ENCODE measurements at places on chromosomes 11 and 22. TPM values are rescaled to one million over a fixed set of nuclear protein-coding genes. Genes with fewer than 3 reads are reported as not detected.

DNA sequence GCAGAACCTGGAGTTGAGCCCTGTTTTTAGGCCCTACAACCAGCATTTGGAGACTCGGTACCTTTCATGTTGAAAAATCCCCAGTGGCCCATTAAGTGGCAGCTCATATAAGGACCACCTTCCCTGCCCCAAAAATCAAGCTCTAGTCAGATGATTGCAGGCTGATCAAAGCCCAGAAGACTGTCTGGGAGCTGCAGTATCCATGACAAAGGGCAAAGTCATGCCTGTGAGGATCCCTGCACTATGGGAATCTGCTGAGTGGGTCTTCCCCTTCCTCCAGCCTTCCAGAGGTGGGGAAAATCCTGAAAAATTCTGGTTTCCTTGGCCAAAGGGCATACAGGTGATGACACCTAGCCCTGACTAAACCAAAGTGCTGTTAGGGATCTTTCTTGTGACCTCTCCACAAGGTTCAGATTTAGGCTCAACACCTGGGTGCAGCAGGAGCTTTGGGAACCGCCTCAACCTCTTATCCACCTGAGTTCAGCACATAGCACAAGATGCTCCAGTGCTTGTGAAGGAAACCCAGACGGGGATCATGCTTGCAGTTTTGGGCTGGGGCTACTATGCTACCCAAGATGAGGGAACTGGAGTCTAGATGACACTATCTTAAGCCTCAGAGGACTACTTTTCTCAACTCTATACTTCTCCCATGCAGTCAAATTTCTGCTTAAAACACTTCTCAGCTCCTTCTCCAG is 1.2 kb upstream of the TRIM3 start:
- no peak overlapping the region for H3K27ac ChIP-seq
- no peak overlapping the region for H3K4me3 ChIP-seq
- H3K36me3 ChIP-seq = peaks cover 25% of the 10 kb centered on the region

DNA sequence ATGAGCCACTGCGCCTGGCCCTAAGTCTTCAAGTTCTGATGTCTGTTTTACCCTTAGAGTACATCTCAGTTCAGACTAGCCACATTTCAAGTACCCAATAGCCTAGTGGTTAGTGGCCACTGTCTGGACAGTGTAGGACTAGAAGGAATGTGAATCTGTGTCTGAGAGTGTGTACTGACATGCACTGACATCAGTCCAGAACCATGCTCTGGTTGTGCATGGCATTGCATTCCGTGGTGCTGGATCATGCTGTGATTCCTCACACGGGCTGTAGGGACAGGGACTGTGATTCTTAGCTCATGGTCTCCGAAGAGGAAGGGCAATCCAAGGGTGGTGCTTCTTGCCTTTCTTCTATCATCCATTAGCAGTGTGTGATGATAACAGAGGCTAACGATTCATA is 41.1 kb downstream of the AMOTL1 start:
- DNase-seq = no peak
- peaks cover 9% of the 10 kb centered on the region for H3K36me3 ChIP-seq
- no peaks in the 10 kb centered on the region for H3K27me3 ChIP-seq
- no peak overlapping the region for H3K27ac ChIP-seq

The GSTP1 gene
- 389 TPM for total RNA-seq

GRCh38 chr11:27672836-27673464 is 27.3 kb downstream of the BDNF start:
- no peaks in the 10 kb centered on the region for H3K36me3 ChIP-seq
- no peaks in the 10 kb centered on the region for H3K27me3 ChIP-seq
- no peak for DNase-seq
- no peak overlapping the region for H3K27ac ChIP-seq
